Stimulated activated CD4-positive, alpha-beta T cell treated with anti-CD3 and anti-CD28 coated beads, Interleukin-4, amount 100 ng/mL, for 4 hours (primary cell): ENCODE measurements at places on chromosomes 7 and 10.
A peak's percentile ranks its signal among the peaks of the same experiment; 100 is the strongest.

DNA sequence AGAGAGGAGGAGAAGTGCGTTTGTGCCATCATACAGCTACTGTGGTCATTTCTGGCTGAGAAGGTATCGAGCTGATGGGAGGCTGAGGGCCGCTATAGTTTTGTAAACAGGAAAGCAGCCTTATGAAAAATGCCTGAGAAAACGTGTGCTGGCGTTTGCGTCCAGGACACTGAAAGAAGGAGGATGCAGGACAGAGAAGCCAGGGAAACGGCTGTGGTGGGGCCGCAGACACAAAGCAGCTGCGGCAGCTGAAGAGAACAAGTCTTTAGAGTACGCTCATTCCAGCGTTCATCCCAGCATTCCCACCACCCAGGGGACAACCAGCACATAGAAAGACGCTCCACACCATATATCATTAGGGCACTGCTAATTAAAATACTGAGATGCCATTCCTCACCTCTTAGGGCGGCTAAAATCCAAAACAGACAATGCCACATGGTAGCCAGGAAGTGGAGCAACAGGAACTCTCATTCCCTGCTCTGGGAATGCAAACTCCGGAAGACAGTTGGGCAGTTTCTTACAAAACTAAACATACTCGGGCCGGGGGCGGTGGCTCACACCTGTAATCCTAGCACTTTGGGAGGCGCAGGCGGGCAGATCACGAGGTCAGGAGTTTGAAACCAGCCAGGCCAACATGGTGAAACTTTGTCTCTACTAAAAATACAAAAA is 18.4 kb downstream of the GNA12 start:
- no peak for DNase-seq

GRCh38 chr7:43582503-43583423 is at the start of gene STK17A:
TSS of gene STK17A (plus strand) at chr7:43583108. CDS start at chr7:43583244, 136 bp downstream.
- peak; percentile 92 for DNase-seq

GRCh38 chr7:2255145-2256139 is 13.4 kb downstream of the NUDT1 start:
- DNase-seq, result no peak

GRCh38 chr10:17316488-17317170 is 88.6 kb downstream of the VIM start:
- DNase-seq, result no peak

DNA sequence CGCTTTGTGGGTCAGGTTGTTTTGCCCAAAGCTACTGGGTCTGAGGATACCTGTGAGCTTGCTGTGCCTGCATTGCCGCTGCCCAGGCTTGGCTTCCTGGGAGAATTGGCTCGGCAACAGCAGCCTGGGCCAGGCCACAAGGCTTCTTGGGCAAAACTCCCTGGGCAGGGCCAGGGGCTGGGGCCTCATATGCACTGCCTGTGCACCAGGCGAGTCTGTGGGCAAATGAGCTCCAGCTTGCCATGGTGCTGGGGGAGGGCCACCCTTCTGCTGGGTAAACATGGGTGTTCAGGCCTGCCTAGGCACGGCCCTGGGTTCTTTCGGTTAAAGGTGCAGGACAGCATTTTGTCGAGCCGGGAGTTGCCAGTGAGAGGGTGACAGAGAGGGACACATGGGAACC is 19.4 kb downstream of the ZMIZ1 start:
- DNase-seq, result no peak

GRCh38 chr7:108078691-108079090 is 51.5 kb downstream of the LAMB4 start:
- no peak for DNase-seq

DNA sequence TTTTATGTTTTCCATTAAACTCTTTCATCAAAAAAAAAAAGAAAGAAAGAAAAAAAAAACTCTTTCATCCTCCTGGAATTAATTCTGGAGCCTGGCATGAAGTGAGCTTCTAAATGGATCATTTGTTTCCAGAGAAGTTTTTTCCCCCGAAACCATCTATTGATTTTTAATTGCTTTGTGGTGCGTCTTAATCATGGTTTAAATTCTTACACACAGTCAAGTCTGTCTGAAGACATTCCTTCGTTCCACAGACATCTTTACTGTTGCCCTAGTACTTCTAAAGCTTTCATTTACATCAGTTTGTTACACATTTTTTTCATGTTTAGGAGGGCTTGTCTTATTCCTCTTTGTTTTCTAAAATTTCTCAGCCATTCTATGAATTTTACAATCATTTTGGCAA is 493.4 kb upstream of the FOXK1 start:
- DNase-seq, result no peak

DNA sequence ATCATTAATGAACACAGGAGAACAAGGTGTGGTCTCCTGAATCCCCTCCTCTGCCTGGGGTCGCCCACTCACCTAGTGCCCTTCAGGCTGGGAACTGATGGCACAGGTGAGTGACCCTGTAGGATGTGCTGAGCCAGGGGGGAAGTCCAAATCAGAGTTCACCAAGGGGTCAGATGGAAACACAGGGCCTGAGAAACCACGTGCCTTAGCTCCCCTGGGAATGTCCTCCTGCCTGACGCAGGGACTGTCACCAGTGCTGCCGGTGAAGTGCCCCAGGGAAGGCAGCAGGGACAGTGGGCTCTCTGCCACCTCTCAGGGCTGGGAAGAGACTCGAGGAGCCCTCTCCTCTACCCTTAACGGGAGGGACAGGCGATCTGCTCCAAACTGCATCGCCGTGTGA is 5.8 kb upstream of the PYROXD2 start:
- DNase-seq, result no peak

- DNase-seq, result no peak
These were observed 112.8 kb downstream of the PPP1R3A start for GRCh38 chr7:113805976-113806375.

GRCh38 chr10:69208761-69209160 is 11.4 kb upstream of the HKDC1 start:
- DNase-seq, result no peak

DNA sequence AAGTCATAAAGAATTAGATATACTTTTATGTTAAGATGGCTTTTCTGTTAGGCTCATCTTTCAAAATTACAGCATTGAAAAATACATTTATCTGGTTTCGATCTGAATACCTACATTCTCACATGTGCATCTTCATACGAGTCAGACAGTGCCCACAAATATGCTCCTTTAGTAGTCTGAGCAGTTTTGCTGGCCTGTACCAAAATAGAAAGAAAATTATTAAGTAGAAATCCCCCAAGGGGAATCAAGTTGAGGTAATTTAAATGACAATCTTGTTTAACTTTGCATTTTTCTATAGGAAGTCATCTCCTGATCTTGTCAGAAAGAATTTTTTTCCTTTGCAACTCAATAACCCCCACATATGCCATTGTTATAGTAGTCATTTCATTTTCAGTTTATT is 287.4 kb upstream of the SEMA3D start:
- no peak for DNase-seq

GRCh38 chr10:124681091-124681490 is 63.1 kb downstream of the FAM53B start:
- no peak for DNase-seq

- no peak for DNase-seq
These were observed 8.4 kb upstream of the IFIT1B start for GRCh38 chr10:89369156-89370105.

DNA sequence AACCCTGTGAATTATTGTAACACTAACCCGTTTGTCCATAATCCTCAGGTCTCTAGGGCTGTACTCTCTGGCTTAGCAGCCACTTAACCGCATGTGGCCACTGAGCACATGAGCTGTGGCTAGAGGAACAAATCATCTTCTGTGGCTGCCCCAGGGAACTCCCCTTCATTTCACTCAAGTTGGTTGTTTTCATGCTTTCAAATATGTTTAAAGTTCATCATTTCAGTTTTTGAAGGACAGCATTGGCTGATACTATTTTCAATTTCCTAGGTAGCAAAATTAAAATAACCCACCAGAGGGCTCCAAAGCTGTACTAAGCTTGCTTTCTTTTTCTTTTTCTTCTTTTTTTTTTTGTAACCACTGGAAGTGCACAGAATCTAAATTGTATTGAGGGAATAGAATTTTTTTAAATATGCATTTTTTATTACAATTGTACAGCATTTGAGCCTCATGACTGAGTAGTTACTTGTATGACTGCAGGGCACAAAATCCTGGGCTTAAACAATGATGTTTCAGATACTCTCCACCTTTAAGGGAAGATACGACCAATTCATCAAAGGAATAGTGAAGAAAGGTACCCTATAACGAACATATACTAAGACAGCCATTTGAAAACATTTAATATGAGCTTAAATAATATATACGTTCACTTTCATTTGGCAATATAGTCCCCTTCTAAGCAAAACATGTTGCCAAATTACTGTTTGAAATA is 38.6 kb downstream of the MRC1 start:
- no peak for DNase-seq

DNA sequence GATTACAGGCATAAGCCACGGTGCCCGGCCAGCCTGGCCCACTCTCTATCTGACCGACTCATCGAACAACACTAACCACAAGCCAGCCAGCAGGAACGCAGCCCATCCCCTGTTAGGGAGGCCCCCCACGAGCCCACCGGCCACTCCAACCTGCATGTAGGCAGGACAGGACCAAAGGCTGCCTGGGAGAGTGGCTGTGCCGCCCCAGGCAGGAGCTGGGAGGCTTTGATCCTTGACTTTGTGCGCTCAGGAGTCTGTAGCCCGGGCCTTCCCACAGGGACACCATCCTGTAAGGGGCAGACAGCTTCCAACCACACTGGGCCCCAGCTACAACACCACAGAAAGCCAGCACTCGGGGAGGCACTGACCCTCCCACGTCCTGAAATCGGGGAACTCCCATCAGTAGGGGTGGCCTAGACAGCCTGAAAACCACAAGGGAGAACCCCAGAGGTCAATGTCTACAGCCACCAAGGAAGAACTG is 29.4 kb downstream of the GRID1 start:
- DNase-seq, result no peak

GRCh38 chr7:91752102-91752501 is 128.4 kb downstream of the MTERF1 start:
- DNase-seq, result no peak

- DNase-seq, result no peak
These were observed 183.1 kb downstream of the TAX1BP1 start for GRCh38 chr7:27922907-27923641.

GRCh38 chr7:101554584-101555268 is 74.4 kb downstream of the MYL10 start:
- DNase-seq, result no peak

- DNase-seq, result no peak
These were observed 354.4 kb upstream of the BMPER start for GRCh38 chr7:33550979-33551378.

DNA sequence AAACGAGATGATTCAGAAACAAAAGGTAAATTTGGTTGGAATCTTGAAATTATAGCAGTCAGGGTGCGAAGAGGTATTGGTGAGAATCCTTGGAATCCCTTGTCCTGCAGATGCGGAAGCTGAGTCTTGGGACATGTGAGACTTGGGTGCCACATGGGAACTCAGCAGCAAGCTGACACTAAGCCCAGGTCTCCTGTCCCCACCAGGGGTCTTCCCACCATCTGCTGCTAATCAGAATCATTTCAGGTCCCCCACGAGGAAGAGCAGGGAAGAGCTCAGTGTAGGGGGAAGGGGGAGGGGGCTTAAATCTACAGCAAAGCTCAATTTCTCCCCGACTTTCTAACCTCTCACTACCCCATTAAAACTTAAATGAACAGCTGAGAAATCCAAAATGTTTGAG is 126.1 kb upstream of the BMPER start:
- DNase-seq, result no peak

DNA sequence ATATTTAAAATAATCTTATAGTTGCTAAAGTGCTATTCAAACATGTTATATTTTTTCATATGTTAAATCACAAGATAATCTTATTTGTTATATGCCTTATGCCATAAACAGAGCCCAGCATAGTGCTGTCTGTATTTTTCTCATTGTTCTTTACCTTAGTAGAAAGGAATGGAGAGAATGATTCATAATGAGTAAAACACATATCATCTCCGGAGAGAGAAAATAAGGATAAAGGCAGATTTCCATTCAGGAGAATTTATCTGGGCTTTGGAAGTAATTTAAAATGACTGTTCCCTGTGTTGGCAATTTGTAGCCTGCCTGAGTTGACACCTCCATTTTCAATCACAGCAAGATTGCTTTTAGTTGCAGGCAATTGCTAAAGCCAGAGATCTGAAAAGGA is 30.2 kb downstream of the CHN2 start:
- no peak for DNase-seq

DNA sequence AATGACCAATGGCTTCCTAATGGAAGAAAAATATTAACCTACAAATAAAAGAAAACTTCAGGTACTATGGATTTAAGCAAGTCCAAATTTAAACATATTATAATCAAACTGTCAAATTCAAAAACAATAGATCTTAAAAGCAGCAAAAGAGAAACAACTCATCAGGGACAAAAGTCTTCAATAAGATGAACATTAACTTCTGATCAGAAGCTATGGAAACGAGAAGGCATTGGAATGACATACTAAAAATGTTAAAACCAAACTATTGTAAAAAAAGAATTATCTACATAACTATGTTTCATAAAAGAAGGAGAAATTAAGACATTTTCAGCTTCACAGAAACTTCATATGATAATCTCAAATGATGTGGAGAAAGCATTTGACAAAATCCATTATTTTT is 334.7 kb downstream of the ANKRD7 start:
- DNase-seq, result no peak

GRCh38 chr10:14009371-14010100 is 321.2 kb downstream of the FRMD4A start:
- peak; percentile 86 for DNase-seq

- no peak for DNase-seq
These were observed 48.5 kb upstream of the MKX start for GRCh38 chr10:27794157-27794556.

DNA sequence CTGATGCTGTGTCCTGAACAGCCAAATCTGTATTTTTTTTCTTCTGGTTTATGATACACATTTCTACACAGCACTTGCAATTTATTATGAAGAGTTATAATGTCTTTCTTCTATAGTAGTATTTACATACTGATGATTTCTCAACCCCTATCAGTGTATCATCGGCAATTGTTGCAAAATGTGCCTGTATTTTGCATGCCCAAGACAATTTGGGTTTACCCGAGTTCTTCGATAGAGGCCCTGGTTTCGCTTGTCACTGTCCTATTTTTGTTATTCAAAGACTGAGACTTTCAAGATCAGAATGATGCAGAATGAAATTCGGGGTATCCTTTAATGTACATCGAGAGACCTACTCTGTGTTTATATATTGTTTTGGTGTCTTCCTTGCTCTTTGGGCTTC is 184.5 kb upstream of the PRSS58 start:
- no peak for DNase-seq

- no peak for DNase-seq
These were observed at the start of gene C10orf95 for GRCh38 chr10:102451105-102451969. TSS of gene C10orf95 (minus strand) at chr10:102451543. CDS start at chr10:102451093, 450 bp downstream.

- DNase-seq, result no peak
These were observed 132.5 kb downstream of the SLIT1 start for GRCh38 chr10:97053276-97053675.

- no peak for DNase-seq
These were observed 972.2 kb downstream of the NRG3 start for GRCh38 chr10:82847242-82847641.

GRCh38 chr10:14906765-14907164 is 28.1 kb downstream of the SUV39H2 start:
- no peak for DNase-seq

- DNase-seq, result no peak
These were observed 29.9 kb downstream of the SEC61G start for GRCh38 chr7:54729107-54729506.
